ENCODE measurements at places on chromosomes 6 and 20.

- no peak for DNase-seq
Measured at GRCh38 chr6:87630746-87631145, 40.8 kb downstream of the ORC3 start.

GRCh38 chr20:44071526-44072111 is 115.4 kb downstream of the JPH2 start:
- no peak for DNase-seq

DNA sequence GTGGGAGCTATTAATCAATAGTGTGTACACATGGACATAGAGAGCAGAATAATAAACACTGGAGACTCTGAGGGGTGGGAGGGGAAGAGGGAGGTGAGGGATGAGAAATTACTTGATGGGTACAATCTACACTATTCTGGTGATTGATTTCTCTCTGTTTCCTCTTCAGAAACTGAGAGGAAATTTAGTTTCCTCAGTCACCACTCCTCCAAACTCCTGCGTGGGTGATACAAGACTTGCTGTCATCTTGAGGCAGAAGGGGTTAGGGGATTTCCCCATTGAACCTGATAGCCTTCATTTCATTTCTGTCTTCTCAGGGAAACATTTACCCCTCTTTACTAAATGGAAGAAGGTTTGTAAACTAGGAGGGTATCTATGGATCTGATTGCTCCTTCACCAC is 84.3 kb upstream of the ESR1 start:
- DNase-seq = no peak

DNA sequence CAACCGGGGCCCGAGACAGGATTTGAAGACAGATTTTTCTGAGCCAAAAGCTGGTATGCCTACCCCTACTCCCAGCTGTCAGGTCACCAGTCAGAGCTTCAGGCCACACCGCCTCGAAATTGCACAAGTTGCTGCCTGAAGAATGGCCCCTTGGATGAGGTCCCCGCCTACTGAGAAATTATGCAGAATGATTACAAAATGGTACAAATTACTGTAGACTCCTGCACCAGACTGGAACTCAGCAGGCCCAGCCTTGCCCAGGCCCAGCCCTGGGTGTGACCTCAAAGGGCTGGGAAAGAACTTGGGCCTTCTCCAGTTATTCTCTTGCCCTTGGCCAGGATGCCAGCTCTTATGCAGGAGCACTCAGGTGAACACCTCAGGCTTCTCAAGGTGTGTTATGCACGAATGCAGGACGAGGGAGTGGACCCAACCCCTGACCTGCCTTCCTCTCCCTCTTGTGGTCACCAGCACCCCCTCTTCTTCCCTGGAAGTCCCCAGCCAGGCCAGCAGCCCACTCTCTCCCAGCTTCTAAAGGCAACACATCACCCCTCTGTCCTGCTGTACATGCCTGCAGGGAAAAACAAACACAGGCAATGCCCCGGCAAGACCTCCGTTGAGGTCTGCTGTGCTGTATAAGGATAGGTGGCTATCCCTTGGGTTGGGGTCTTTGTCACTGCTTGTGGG is 88.7 kb upstream of the NAA20 start:
- DNase-seq = peak; percentile 28

- DNase-seq = no peak
Measured at GRCh38 chr20:17771206-17772004, 71.6 kb downstream of the BANF2 start.

- DNase-seq = no peak
Measured at GRCh38 chr20:62884556-62884955, 22.9 kb upstream of the TCFL5 start.

GRCh38 chr20:38202982-38203293 is 37.9 kb upstream of the TGM2 start:
- DNase-seq = no peak

- DNase-seq = no peak
Measured at GRCh38 chr20:59004493-59004762, 2.6 kb downstream of the CTSZ start.

DNA sequence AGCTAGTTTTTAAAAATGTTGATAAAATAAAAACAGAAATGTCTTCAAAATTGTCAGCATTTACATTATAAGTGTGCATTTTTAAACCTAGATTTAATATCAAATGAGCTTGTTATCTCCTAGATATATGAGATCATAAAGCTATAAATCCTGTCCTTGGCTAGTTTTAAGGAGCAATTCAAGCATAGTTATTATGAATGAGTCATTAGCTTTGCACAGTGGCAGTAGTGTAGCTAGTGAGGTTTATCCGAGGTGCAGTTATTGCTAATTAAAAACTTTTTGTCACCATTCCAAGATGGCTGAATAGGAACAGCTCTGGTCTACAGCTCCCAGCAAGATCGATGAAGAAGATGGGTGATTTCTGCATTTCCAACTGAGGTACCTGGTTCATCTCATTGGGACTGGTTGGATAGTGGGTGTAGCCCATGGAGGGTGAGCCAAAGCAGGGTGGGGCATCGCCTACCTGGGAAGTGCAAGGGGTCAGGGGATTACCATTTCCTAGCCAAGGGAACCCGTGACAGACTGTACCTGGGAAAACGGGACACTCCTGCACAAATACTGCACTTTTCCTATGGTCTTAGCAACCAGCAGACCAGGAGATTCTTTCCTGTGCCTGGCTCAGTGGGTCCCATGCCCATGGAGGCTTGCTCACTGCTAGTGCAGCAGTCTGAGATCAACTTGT is 108.8 kb upstream of the SYNCRIP start:
- DNase-seq = no peak

GRCh38 chr6:21478883-21479539 is 114.5 kb upstream of the SOX4 start:
- no peak for DNase-seq

DNA sequence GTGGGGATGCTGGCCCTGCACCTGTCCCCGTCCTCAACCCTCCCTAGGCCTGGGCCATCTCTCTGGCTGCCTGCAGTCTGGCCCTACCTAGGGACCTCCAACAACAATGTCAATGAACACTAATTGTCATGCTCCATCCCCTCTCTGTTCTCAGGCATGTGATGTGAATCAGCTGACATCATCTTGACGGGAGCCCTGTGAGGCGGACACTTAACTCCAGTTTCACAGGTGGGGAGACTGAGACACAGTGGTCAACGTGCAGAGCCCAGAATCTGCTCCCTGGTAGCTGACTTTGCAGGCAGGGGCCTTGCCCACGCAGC is 762 bp upstream of the TCEA2 start:
- DNase-seq = no peak
